Thymus (tissue), 14 donors: ENCODE measurements at places on chromosomes 3 and 15. TPM values are rescaled to one million over a fixed set of nuclear protein-coding genes. Genes with fewer than 3 reads are reported as not detected.

SNX4 gene
- total RNA-seq, result 46.6 TPM

NANOGP8 gene
- total RNA-seq, result not detected

AP3B2 gene
- total RNA-seq, result 0.33 TPM

DZIP1L gene
- 1.1 TPM for total RNA-seq

SSR3 gene
- total RNA-seq, result 79.1 TPM

LOXL1 gene
- total RNA-seq, result 6.6 TPM

TRIM42 gene
- total RNA-seq, result not detected

BTBD1 gene
- total RNA-seq, result 61.1 TPM

TMEM266 gene
- 1.2 TPM for total RNA-seq

RCN2 gene
- total RNA-seq, result 31.6 TPM

GOLGA8H gene
- total RNA-seq, result 0.33 TPM

FAM162A gene
- total RNA-seq, result 45.0 TPM

SNX33 gene
- total RNA-seq, result 4.3 TPM

- DNase-seq, result no peak
Observed at GRCh38 chr15:80242132-80242769, 9.8 kb downstream of the CTXND1 start.

DNA sequence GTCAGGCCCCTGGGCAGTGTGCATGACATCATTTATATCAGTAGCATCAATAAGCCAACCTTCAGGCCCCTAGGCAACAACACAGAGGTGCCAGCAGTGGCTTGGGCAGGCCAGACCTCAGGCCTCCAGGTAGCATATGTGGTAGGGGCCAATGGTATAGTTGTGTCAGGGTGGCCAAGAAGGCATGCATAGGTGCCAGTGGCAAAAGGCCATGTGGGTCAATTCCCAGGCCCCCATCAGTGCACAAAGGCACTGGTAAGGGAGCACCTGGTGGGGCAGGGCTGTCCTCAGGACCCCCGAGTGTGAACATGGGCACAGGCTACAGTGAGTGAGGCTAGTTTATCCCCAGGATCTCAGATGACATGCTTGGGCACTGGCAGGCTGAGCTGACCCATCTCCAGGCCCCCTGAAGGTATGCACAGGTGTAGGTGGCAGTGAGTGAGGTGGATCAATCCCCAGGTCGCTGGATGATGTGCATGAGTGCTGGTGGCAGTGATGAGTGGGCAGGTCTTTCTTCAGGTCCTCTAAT is 244.1 kb upstream of the ZNF385D start:
- no peak for DNase-seq

GRCh38 chr3:30470496-30470895 is 135.9 kb upstream of the TGFBR2 start:
- DNase-seq, result no peak

DNA sequence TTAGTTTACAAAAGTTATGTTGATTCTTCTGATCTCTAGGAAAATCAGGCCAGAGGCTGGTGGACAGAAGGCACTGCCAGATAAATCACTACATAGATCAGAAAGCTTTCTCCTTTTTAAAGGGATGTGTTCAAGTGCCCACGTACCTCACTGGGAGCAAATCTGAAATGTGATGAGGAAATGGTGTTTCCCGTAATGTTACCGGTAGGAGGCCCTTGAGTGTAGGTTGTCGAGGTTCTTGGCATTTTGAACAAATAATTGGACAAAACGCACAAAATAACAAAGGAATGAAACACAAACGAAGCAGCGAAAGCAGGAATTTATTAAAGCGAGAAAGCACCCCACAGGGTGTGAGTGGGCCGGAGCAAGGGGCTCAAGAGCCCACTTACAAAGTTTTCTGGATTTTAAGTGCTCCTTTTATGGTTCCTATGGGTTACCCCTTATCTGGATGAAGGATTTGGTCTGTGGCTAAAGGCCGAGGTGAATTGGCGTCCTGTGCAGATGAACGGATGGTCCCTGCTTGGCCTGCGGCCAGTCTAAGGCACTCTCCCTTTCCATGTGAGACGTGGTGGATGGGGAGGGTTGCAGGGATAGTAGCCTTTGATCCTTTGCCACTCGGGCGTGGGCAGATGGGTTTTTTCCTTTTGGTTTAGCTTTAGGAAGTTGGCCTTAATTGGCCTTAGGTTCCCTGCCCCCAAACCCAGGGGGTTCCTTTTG is 1.0 kb downstream of the SNX1 start:
- peak; percentile 37 for DNase-seq

DNA sequence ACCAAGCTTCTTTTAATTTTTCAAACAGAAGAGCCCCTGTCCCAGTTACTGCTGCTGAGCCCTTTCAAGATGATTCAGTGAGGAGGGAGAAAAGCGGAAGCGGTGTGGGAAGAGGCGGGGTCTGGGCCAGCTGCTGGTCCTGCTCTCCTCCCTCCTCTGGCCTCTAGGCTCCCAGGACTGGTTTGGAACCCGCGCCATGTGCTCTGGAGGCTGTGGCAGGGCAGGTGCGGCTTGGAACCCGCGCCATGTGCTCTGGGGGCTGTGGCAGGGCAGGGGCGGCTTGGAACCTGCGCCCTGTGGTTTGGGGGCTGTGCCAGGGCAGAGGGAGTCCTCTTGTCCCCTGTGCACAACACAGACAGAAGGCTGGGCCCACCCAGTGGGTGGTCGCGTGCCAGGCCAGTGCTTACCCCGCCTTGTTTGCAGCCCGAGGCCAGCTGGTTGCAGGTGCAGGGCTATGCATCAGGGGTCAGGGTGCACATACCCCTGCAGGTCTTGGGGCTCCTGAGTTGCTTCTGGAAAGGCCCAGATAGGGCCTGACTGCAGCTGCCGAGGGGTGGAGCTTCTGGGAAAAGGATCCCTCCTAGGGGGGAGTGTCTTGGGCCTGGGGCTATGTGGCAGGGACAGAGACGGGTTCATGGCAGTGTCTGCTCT is 12.2 kb downstream of the ALG1L2 start:
- DNase-seq, result no peak

DNA sequence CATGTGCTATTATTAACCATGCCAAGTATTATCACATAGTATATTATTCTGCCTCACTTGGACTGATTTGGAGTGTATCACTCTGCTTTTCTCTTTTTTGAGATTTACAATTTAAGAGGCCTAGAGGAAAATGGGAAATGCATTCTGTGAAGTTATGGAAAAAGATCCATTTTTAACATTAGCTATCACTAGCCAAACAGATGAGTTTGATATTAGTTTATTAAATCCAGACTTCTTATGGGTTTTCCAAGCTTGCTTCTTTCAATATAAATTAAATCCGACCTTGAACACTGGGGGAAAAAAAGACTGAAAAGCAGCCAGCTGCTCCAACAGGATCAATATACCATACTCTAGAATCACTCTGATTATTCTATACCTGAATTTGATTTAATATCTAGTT is 30.1 kb upstream of the PLOD2 start:
- DNase-seq, result no peak

- no peak for DNase-seq
Observed at GRCh38 chr15:52540374-52541012, 11.8 kb upstream of the MYO5A start.

- DNase-seq, result no peak
Observed at GRCh38 chr15:78675617-78676360, 34.8 kb upstream of the CHRNB4 start.

DNA sequence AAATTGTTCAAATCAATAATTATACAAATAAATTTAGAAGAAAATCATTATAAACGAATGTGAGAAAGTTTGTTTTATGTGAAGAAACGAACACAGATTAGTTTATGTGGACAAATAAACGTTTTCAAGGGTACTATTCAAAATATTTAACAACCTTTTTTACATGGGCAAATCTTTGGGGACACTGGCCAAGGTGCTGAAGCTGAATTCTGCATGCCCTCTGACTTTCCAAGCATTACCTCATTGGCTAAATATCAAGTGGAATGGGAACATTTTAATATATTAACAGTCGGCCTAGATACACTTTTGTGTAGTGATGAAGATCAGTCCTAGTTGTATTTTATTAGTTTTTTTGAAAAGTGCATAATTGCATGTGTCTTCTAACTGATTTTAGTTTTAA is 636.4 kb upstream of the DPPA4 start:
- DNase-seq, result no peak

DNA sequence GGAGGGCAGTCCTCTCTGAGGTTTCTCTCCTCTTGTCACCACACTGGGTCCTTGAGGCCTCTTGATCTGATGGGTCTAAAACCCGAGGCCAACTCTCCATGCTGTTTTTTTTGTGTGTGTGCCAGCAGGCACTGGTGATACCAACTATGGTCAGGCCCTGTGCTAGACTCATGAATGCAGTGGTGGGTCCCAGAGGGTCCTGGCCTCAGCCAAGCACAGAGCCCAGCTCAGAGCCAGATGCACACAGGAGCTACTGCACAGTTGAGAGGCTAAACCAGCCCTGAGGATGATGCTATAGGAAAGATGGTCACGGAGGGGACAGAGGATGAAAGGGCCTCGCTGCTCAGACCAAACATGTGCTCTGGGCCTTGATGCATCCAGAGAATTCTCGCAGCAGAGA is 33.5 kb downstream of the RAB6B start:
- DNase-seq, result no peak

- DNase-seq, result no peak
Observed at GRCh38 chr3:42996633-42997075, 17.5 kb downstream of the GASK1A start.

DNA sequence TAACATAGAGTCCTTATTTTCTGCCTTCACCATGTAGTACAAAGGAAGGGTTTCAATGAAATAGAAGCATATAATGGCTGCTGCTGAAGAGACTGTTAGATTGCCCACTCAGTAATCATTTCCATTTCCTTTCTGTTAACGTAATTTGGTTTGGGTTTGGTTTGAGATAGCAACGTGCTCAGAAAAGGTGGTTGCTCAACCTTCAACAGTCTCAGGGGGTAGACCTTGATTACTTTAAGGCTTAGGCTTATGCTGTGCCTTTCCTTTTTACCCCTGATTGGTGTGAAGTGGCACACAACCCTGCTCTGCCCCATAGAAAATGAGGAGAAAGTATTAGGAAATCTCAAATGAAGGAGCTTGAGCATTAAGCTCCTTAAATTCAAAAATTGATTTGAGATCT is 163.7 kb upstream of the TP63 start:
- DNase-seq, result no peak

DNA sequence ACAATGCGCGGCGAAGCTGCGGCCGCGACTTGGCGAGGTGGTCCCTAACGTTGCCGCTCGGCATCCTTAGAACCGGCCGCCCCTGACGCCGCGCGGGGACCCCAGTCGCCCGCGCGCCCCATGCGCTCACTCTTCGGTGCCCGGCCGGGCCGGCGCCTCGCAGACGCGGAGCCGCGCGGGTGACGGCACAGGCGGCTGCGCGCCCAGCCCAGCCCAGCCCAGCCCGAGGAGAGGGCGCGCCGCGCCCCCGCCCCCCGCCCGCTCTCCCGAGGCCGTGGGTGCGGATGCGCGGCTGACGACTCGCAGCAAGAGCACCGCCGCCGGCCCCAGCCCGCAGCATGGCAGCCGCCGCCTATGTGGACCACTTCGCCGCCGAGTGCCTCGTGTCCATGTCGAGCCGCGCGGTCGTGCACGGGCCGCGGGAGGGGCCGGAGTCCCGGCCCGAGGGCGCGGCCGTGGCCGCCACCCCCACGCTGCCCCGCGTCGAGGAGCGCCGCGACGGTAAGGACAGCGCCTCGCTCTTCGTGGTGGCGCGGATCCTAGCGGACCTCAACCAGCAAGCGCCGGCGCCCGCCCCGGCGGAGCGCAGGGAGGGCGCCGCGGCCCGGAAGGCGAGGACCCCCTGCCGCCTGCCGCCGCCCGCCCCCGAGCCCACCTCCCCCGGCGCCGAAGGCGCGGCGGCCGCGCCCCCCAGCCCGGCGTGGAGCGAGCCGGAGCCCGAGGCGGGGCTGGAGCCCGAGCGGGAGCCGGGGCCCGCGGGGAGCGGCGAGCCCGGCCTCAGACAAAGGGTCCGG is 437 bp downstream of the KLF13 start:
- peak; percentile 62 for DNase-seq

GRCh38 chr15:80317389-80318182 is 65.6 kb upstream of the CTXND1 start:
- DNase-seq, result no peak

GRCh38 chr15:52112203-52112750 is 298 bp downstream of the BCL2L10 start:
- DNase-seq, result no peak

GRCh38 chr3:171791692-171792076 is 18.6 kb downstream of the PLD1 start:
- no peak for DNase-seq

GRCh38 chr15:61750271-61751084 is 309.8 kb downstream of the VPS13C start:
- DNase-seq, result no peak

DNA sequence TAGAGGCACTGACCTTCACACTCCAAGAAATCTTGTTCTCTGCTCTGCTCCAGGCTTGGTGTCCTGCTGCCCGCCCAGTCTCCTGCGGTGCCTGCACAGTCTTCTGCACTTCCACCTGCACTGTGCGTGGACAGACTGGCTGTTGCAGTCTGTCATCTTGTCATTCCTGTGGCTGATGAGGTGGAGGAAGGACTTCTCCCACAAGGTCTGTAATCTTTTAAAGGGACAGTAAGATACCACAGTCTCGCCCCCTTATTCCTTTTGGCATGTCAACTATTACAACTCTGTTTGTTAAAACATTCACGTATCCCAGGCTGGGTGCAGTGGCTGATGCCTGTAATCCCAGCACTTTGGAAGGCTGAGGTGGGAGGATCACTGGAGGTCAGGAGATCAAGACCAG is 54.1 kb upstream of the IGF2BP2 start:
- DNase-seq, result no peak

DNA sequence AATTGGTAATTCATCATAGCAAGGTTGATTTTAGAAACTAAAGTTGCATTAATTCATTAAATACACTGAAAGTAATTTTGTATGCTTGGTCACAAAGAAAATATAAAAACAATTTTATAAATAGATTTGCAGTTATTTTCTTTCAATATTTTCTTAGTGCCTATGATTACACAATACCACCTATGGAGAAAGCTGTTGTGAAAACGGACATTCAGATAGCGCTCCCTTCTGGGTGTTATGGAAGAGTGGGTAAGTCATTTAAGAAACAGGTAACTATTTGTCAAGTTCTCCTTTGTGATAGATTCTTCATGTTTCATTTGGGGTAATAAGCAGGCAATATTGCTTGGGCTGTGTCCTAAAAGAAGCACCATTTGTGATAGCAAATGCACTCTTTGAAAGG is 3.0 kb downstream of the DUT start:
- no peak for DNase-seq

GRCh38 chr3:70779296-70779695 is 466.9 kb upstream of the MDFIC2 start:
- no peak for DNase-seq

GRCh38 chr3:70729845-70730244 is 417.4 kb upstream of the MDFIC2 start:
- no peak for DNase-seq

DNA sequence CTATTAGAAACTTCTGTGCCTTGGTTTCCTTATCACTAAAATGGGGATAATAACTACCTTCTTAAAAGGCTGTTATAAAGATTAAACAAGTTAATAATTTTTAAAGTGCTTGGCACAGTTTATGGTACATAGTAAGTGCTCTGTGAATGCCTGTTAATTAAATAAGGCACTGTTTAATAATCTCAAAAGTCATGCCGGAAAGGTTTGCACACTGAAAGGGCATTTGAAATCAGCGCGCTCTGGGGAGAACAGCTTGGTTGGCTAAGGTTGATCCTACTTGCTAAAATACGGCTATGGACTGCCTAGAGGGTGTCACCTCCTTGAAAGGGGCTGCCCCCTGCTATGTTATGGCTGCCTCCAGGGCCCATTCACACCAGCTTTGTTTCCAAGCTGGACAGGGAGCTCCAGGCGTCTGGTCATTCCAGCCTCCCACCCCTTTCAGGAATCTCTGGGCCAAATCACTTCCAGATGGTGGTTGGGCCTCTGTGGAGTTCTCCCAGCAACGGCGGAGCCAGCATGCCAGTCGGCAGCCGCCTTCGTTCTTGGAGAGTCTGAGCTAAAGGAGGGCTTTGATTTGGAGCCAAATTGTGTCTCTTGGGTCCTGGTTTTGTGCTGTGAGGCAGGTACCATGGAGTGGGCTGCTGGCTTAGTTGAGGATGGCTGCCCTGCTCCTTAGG is 5.9 kb downstream of the FLNB start:
- no peak for DNase-seq
